NCI-H774 (cell line): ENCODE measurements at places on chromosomes 6 and 20.
A peak's percentile ranks its signal among the peaks of the same experiment; 100 is the strongest.

- DNase-seq, result peak; percentile 41
These were observed 38.5 kb upstream of the BMP6 start for GRCh38 chr6:7687145-7688111.

DNA sequence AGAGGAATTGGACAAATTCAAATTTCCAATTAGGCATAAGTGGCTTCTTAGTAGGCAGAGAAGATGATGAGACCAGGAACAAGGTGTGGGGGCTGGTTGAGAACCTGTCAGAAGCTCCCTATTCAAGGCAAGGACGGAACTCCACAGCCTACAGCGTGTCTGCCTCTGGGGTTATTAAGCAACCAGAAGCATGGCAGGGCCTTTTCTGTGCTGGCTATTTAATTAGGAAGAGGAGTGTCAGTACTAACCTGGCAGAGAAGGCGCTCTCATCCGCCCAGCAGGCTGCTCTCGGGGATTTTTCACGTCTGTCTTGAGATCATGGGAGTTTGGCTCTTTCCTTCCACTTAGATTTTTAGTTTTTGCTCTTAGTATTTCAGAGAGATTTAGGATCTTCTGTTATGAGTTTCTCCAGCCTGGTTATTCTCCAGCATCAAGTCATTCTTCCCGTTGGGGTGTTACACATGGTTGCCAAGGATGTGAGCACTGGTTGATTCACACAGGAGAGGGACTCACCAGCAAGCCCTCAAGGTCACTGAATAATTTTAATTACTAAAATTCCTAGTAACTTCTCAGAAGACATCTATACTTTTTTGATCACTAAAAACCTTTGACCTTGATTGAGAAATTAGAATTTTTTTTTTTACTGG lies 23.9 kb downstream of the ADTRP start:
- DNase-seq, result no peak

- no peak for DNase-seq
These were observed 133.4 kb downstream of the CEBPB start for GRCh38 chr20:50323777-50324775.

DNA sequence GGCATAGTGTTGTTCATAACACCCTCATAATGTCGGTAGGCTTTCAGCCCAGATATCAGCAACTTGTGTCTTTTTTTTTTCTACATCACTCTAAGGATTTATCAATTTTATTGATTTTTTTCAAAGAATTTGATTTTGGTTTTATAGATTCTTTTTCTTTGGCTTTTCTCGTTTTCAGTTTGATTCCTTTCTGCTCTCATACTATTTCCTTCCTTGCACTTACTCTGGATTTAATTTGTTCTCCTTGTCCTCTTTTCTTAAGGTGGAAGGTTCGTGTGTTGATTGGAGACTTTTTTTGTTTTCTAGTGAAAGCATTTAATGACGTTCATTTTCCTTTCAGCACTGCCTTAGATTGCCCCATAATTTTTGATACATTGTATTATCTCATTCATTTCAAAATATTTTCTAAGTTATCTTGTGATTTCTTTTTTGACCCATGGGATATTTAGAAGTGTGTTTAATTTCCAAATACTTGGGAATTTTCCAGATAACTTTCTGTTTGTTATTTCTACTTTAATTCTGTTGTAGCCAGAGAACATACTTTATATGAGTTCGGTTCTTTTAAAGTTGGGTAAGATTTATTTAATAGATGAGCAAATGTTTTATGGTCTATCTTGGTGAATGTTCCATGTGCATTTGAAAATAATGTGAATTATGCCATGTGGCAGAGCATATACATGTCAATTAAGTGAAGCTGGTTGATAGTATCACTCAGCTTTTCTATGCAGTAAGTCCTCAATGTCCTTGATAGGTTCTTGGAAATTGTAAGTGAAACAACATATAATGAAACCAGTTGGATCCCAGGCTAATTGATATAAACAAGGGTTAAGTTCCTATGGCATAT lies 62.8 kb downstream of the IRF4 start:
- DNase-seq, result no peak

- DNase-seq, result no peak
These were observed 54.3 kb upstream of the SPACA1 start for GRCh38 chr6:87993356-87993755.
